MG63 (cell line): ENCODE measurements at places on chromosomes 11 and 22.

GRCh38 chr11:128520888-128521681 is 66.3 kb downstream of the ETS1 start:
- no peak for DNase-seq

- DNase-seq: no peak
Observed at GRCh38 chr11:45855308-45855707, 8.0 kb downstream of the CRY2 start.

GRCh38 chr22:41885516-41885915 is 29.4 kb downstream of the SHISA8 start:
- DNase-seq: no peak

- DNase-seq: no peak
Observed at GRCh38 chr11:18288911-18289310, 22.8 kb downstream of the SAA1 start.

DNA sequence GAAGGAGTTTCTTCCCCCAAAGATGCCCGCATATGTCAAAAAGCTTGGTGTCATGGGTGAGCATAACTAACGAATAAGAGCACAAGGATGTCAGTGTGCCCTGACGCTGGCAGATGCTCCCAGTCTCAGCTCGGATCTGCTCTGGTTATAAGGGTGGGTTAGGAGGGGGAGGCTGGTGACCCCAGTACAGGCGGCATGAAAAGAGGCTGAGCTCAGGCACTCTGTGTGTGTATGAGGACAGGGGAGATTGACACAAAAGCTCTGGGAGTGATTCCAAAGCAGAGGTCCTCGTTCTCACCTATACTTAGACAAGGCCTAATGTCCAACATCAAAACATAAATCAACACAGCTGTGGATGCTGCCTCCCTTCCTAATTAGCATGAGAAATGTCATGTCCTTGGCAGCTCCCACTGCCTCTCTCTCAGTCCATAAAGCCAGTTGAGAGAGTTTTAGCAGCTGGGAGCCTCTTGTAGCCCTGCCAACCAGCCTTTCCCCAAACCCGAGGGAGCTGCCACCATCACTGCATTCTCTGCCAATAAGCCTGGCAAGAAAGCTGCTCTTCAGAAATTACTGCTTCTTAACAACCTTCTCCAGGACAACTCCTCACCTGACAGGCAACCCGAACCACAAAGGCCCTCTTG is 59.8 kb downstream of the SC5D start:
- DNase-seq: peak; percentile 4

- DNase-seq: no peak
Observed at GRCh38 chr11:15059132-15059915, 14.1 kb upstream of the CALCB start.

DNA sequence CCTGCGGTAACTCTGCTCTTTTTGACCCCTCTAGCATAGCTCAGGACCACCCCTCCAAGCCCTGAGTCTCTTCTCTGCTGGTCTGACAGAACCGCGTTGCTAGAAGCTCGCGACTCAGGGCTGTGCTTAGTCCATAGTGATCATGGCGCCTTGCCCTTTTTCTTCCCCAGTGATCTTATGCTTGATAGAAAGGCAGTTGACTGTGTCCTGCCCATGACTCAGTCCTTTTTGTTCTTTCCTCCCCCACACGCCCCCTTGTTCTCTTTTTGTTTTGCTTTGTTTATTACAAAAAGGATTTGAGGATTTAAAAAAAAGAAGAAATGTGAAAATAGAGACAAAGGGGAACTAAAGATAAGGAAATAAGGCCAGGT is 17.5 kb downstream of the IL17RA start:
- no peak for DNase-seq

DNA sequence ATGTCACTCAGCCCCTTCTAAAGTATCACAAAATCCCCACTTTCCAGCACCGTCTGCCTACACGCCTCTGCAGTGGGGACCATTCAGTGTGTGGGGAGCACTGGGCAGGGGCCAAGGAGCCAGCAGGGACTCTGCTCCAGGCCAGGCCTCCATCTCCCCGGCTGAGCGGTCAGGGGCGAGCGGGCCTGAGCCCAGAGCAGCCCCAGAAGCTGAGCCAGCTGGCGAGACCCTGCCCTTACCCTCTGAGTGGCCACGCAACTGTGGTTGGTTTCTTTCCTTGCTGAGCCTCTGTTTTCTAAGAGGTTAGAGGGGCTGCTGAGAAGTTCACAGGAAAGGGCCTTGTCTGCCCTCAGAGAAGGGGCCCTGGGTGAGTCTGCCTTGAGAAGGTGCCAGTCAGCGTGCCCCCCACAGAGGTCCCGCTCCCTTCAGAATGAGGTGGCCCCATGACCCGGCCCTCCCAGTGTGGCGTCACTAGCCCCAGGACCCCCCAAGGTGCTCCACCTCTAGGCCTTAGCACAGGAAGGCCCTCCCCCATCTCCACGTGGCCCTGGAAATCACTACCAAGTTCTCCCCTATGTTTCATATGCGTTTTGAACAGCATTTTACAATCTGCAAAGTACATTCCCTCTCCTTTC is 46.9 kb downstream of the WNT11 start:
- no peak for DNase-seq

- no peak for DNase-seq
Observed at GRCh38 chr11:120814531-120815318, 209.2 kb upstream of the TBCEL start.

DNA sequence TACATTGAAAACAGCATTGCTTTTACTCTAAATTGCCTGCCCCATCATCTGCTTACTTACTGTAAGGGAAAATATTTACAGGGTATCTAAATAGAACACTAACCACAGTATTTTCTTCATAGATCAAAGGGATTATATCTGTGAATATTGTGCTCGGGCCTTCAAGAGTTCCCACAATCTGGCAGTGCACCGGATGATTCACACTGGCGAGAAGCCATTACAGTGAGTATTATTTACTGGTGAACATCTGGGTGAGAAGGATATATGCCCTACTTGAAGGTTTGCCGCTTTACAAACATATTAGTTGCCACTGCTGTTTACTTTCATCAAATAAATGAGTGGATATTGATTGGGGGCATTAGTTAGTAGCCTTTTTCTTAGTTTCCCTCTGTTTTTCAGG is 5.9 kb upstream of the CNTF start:
- peak; percentile 92 for DNase-seq

DNA sequence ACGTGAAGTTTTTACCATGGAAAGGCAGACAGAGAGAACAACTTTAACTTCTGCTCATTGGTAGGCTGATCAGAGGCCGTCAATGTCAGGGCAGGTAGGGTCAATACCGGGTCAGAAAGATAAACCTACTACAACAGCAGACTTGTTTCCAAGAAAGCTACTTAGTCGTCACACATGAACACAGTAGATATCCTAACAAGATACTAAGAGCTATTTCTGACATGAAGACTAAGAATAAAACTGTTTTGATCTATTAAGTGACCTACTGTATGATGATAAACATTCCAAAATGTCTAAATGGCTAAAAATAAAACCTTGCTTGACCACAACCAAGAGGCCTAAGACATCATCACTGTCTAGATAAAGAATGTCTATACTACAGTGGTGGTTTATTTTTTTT is 231.3 kb downstream of the CADM1 start:
- DNase-seq: no peak
